Tibial artery (tissue), 4 donors: ENCODE measurements at places on chromosomes 7 and 10.

DNA sequence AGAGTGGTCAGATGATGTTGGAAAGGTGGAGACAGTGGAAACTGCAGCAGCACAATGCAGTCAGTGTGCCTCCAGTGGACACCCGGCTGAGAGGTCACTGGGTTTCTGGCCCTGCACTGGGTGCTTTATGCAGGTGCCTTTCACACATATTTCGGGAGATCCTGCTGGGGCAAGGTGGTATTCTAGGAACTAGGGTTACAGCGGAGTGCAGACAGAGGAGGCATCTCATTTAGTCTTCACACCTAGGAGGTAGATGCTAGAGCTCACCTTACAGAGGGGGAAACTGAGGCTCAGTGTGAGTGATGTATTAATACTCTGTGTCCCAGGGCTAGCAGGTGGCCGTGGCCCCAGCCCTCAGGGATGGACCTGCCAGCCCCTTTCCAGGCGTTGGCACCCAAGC lies 103.9 kb upstream of the KCTD7 start:
- no peaks in the 10 kb centered on the region for H3K27me3 ChIP-seq
- H3K27ac ChIP-seq: no peak overlapping the region
- H3K4me3 ChIP-seq: no peak overlapping the region
- H3K36me3 ChIP-seq: peaks cover under 1% of the 10 kb centered on the region
- no peaks in the 10 kb centered on the region for H3K4me1 ChIP-seq
- DNase-seq: no peak

DNA sequence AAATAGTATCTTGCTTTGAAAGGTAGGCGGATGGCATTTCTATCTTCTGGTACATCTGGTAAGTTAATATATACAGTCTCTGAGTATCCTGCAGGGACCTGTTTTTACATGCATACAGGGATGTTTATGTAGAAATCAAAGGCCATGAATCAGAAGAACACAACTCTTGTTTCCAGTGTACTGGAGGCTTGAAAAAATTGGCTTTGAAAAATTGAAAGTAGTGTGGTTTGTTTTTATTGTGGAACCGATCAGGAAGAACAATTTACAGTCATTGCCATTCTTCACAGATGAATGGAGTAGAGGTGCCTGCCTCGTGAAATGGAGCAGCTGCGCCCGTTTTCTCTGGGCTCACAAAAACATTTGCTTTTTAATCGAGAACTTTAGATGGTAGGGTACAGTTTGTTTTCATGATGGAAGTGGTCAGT lies 54.0 kb upstream of the RPA3 start:
- no peak overlapping the region for H3K27ac ChIP-seq
- no peaks in the 10 kb centered on the region for H3K4me1 ChIP-seq
- no peaks in the 10 kb centered on the region for H3K36me3 ChIP-seq

DNA sequence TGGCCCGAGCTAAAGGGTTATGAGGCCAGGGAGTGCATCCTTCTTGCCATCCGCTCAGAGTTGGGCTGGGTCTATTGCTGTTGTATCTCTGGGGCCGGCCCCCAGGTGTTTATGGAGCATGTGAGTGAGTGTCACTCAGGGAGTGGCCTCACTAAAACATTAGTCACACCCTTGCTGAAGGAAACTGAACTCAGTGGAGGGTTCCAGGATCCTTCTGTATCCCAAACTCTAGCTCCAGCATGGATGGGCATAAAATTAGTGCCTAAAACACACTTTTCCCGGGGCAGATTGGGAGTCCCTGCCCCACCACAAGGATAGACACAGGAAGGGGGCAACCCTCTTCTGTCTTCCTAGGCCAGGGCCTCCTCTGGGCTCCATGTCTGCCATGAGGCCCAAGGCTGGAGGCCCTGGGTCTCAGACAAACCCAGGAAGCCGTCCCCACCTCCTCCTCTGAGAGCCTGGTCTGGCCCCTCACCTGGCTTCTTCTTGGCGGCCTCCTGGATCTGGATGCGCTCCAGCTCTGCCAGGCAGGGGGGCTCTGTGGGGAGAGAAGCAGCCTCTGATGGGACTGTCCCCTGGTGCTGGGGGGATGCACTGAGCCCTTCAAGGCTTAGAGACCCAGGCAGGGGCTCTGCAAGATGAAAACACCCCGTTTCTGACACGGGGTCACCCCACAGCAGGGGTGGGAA lies 24.5 kb downstream of the SPOCK2 start:
- no peak overlapping the region for H3K4me3 ChIP-seq
- H3K36me3 ChIP-seq: no peaks in the 10 kb centered on the region
- no peak overlapping the region for H3K27ac ChIP-seq
- H3K27me3 ChIP-seq: no peaks in the 10 kb centered on the region
- DNase-seq: no peak
- H3K4me1 ChIP-seq: no peaks in the 10 kb centered on the region

DNA sequence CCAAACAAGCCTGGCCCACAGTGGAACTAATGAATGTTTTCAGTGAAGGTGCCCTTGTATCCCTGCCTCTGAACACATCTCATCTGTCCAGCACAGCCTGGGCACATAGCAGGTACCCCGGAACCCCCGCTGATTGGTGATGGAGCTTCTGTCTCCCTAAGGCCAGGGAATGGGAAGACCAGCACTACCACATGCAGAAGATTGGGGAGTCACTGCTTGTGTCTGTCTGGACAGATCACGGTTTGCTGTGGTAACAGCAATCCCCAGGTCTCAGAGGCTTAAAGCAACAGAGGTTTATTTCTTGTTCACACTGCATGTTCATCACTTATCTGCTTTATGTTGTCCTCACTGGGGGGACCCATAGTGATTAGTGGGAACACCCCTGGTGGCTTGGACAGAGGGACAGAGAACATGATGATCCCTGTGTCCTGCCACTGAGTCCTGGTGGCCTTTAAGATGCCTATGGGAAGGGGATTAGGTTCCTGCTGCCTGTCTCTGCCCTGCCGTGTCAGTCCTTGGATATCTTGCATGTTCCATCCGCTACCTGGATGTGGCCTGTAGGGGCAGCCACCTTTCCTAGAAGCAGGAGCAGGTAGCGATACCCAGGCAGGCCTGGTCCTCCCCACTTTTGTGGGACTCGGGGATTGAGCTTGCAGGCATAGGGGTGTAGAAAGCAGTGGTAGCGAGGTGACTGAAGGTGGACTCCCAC lies 3.6 kb downstream of the TSPAN14 start:
- no peak overlapping the region for H3K4me3 ChIP-seq
- H3K36me3 ChIP-seq: no peaks in the 10 kb centered on the region
- no peaks in the 10 kb centered on the region for H3K4me1 ChIP-seq

GRCh38 chr7:90910136-90910535 lies 314.0 kb downstream of the CDK14 start:
- no peak overlapping the region for H3K27ac ChIP-seq
- H3K4me3 ChIP-seq: no peak overlapping the region
- no peaks in the 10 kb centered on the region for H3K36me3 ChIP-seq

GRCh38 chr7:29968683-29969395 lies 20.8 kb downstream of the SCRN1 start:
- H3K4me3 ChIP-seq: no peak overlapping the region
- peaks cover 3% of the 10 kb centered on the region for H3K4me1 ChIP-seq
- H3K27ac ChIP-seq: no peak overlapping the region
- no peaks in the 10 kb centered on the region for H3K27me3 ChIP-seq
- no peaks in the 10 kb centered on the region for H3K36me3 ChIP-seq
